ENCODE measurements at places on chromosomes 7 and 10. TPM values are rescaled to one million over a fixed set of nuclear protein-coding genes. Genes with fewer than 3 reads are reported as not detected.
A peak's percentile ranks its signal among the peaks of the same experiment; 100 is the strongest.

DNA sequence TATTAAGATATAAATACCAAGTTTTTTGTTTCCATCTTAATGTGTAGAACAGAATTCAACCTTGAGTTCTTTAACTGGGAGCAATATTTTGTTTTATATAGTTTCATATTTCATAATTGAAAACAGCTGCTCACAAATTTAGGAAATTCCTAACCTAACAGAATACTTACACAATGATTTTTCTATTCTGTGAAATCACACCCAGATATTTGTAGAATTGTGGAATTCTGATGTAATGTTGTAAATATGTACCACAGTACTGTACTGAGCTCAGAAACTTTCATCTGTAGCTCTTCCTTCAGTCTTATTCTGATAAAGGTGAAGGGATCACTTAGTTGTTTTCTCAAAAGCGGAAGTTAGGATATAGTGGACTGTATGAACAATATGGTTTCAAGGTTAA lies 143.4 kb upstream of the GLI3 start:
- DNase-seq = no peak

DNA sequence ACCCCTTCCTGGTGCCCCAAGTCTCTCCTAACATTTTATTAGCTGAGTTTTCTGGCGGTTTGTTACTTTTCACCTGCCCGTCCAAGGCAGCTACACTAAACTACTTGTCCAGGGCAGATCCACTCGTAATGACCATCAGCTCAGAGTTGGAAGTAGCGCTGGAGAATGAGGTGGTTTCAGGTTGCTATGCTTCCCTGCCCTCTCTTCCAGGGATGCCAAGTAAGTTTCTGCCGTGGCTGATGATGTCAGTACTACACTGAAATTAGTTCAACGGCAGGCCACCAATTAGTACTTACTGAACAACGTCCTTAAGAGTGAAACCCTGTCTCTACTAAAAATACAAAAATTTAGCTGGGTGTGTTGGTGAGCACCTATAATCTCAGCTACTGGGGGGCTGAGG lies 55.2 kb downstream of the DIP2C start:
- DNase-seq = no peak

GRCh38 chr10:98469001-98469931 lies 22.5 kb upstream of the HPS1 start:
- no peak for DNase-seq

GRCh38 chr7:29306319-29306991 lies 111.9 kb downstream of the CHN2 start:
- DNase-seq = peak; percentile 43

The MRLN gene
- 0.98 TPM for total RNA-seq

The RBP3 gene
- not detected for total RNA-seq

The PIK3AP1 gene
- total RNA-seq = 2.4 TPM

The GPR15LG gene
- not detected for total RNA-seq

The RAB19 gene
- 3.8 TPM for total RNA-seq
